ENCODE measurements at places on chromosomes 12 and 14.

DNA sequence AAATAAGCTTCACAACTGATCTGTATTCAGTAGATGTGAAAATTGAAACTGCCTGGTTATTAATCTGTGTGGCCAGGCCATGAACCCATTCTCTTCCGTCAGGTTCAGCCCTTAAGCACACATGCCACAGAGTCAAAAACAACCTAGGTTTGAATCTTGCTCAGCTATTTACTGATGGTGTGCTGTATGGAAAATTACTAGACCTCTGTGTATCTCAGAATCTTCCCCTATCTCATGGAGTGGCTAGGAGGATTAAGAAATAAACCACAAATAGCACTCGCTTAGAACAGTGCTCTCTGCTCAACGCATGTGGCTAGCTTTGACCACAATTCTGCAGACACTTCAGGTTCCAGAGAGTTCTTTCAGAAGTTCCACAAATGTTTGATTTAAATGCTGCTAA, 240.7 kb upstream of the PLEKHG7 start:
- peak; percentile 61 for DNase-seq

- no peak for DNase-seq
Measured at GRCh38 chr14:38994731-38995130, 108.3 kb downstream of the SEC23A start.

DNA sequence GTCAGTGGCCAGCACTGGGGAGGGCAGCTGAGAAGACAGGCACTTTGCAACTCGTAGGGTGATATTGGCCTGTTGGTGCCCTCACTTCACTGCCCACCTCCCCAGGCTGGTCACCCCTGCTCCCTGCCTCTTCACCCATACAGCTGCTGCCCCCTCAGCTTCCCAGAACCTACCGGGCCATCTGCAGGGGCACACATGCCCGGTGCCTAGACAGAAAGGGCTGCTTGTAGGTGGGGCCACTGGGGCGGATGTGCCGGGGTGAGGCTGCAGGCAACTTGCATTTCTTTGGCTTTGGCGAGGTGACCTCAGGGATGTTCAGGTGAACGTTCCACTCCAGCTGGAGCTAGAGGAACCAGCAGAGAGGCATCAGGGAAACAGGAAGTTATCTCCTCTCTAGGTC, 17.2 kb downstream of the FAM186B start:
- DNase-seq = no peak

GRCh38 chr14:89164168-89165073, 252.6 kb downstream of the FOXN3 start:
- no peak for DNase-seq

- no peak for DNase-seq
Measured at GRCh38 chr12:64044191-64044590, 177.9 kb downstream of the KICS2 start.

GRCh38 chr12:38508246-38508645, 191.7 kb downstream of the ALG10B start:
- no peak for DNase-seq

DNA sequence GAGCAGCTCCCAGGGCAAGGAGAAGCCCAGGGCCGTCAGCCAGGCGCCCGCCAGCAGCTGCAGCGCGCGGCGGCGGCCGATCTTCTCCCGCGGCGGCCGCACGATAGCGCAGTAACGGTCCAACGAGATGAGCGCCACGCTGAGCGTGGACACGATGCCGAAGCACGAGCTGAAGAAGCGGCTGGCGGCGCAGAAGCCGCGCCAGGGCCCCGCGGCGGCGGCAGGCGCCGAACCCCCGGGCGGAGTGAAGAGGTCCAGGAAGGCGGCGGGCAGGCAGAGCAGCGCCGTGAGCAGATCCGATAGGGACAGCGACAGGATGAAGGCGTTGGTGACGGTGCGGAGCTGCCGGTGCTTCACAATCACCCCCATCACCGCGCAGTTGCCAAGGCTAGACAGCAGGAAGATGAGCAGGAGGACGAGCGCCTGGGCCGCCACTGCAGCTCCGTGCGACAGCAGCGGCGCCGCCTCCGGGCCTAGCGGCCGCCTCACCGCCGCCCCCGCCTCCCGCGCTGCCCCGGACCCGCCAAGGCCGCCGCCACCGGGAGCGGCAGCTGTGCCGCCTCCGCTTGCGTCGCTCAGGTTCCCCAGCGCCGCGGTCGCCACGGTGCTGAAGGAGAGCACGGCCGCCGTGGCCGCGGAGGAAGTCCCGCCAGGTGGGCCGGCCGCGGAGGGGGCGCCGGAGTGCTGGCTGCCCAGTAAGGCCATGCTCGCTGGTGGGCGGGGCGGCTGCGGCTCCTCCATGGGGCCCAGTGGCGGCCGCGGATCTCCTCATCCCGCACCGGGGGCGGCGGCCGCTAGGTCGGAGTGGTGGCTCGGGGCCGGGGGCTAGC, 479 bp downstream of the GPR135 start:
- no peak for DNase-seq

GRCh38 chr12:52125476-52125900, 46.0 kb downstream of the SMIM41 start:
- no peak for DNase-seq

DNA sequence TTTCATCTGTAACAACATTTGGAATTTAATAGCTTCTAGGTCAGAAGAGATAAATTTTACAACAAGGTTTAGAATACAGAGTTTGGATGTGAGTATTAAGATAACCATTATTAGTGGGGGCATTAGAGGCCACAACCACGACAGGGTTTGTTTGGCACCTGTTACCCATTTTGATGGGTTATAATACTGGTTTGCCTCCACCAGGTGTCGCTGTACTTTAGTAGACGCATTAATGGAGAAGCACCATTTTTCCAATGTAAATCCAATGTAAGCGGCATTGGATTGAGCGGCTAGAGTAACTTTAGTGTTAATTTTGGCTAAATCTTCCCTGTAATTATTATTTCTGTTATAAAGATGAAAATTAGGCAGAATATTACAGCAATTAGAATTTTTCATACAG, 136.2 kb downstream of the SLCO1B3 start:
- peak; percentile 24 for DNase-seq

- no peak for DNase-seq
Measured at GRCh38 chr14:55851961-55852360, 266.2 kb upstream of the PELI2 start.

DNA sequence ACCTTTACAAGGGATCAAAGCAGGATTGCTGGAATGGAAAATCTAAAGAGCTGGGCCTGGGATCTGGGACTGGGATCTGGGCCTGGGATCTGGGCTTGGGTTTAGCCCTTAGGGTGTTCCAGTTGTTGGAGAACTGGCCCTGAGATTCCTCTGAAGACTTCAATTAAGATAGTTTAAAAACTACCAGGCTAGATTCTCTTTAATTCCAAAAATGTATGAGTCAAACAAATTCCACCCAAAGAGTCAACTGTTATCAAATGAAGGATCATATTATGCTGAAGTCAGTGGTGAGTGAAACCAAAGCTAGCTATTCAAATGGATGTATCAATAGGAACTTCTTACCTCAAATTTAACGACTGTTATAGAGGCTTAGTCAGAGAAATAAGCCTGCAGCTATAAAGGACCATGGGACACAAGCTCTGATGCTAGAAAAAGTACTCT, 40.5 kb downstream of the LIMA1 start:
- DNase-seq = no peak

DNA sequence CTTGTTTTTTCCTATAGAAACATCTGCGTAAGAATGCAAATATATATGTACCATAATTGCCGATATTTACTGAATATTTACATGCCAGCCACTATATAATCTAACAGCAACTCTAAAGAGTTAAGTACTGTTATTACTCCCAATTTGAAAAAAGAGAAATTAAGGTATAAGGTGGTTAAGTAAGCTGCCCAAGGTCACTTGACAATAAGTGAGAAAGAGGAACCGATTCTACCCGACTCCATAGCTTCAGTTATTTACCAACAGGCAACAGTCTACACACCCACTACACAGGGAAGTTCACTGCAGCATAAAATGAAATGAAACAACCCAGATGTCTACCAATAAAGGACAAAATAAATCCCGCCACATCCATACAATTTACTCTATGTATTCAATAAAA, 1.1 kb downstream of the MIS18BP1 start:
- peak; percentile 86 for DNase-seq

DNA sequence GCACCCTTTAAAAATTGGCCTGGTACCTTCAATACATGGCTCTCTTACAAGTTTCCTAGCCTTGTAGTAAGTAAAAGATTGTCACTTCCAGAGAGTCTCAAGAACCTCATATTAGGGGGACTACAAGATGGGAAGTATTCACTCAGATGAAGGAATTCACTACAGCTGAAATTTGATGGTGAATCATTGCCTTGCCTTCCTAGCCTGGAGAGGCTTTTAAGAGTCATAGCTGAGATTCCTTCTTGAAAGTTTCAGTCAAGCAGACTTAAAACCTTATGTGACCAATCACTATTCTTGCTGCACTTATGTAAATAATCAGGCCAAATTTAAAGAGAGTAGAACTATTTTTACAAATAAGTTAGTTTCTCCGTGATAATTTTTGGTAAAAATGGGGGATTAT, 451.6 kb downstream of the TRHDE start:
- no peak for DNase-seq

DNA sequence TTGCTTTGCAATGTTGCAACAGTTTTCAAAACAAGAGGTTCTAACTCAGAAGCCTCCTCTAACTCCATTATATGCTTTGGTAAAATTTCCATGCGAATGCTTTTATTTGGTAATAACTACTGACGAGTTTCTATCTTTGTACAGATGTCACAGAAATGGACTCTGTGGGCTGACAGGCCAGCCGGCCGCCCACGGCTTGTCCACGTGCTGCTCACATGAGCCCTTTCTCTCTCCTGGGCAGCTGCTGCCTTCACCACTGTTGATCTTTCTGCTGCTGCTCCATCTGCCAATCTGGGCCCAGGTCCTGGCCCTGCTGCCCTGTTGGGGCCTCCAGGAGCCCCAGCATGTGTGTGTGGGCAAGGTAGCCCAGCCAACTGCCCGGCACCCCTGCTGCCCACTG, 168.2 kb upstream of the TMEM132C start:
- no peak for DNase-seq

DNA sequence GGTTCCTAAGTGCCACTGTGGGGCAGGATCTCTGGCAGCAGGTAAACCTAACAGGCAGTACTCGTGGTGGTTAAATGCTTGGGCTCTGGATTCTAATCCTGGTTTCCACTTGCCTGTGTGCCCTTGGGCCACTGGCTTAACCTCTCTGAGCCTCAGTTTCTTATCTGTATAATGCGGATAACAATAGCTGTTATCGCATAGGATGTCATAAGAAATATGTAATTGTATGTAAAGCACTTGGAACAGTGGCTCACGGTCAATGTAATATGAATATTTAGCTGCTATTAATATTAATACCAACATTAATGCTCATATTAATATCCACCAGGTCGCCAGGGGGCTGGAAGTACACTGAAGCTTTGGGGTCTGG, 16.8 kb downstream of the FOXN4 start:
- no peak for DNase-seq

DNA sequence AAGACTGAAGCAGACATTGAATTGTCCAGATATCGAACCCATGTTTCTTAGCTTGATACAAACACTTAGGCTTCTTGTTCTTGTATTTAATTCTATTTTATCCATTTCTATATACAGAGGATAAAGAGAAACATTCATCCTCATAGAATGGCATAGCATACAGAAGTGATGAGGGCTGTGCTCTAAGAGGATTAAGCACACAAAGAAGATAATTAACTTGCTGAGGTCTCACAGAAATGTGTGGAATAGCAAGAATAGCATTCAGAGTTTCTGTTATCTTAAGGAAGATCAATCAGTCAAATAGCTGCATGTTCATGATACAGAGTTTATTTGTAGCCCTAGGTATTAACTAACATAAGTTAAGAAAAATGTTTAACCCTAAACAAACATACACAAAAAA, 27.3 kb upstream of the STRAP start:
- no peak for DNase-seq

DNA sequence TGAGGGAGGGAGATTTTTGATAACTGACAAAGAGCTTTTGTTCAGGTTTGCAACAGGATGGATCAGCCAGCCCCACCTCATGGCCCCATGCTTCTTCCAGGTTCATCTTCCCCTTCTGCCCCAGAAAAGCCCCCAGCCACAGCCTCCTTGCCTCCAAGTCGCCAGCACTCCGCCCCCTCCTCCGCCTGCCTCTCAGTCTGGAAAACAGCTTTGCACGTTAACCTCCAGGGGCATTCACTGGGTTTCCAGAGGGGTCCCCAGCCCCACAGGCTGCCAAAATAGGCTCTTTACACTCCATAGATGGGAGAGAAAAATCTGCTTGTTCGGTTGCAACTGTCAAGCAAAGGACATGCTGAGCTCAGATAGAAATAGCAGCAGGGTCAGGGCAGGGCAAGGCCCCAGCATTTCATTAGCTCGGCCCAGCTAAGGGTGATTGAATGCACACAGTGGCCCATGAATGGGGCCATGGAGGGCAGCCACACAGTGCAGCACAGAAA, 253.6 kb downstream of the ZFP36L1 start:
- no peak for DNase-seq

- peak; percentile 77 for DNase-seq
Measured at GRCh38 chr12:111316671-111317070, 52.2 kb downstream of the PHETA1 start.

DNA sequence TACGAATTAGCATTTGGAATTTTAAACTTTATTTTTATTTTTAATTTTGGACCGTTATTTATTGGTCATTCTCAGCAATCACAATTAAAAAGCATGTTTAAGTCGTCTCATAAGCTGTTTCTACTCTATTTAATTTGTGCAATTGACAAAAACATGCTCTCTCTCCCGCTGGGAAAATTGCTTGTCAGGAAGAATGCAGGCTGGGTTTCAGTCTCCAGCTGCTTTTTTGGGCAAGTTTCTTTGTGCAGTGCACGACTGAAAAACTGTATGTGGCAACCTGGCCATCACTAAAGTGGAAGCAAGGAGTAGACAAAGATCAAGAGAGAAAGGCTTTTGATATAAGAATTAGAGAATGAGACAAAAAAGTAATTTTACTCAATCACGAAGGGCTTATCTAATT, 941.5 kb upstream of the MDGA2 start:
- no peak for DNase-seq

- DNase-seq = no peak
Measured at GRCh38 chr12:119008691-119009221, 27.4 kb downstream of the SRRM4 start.

DNA sequence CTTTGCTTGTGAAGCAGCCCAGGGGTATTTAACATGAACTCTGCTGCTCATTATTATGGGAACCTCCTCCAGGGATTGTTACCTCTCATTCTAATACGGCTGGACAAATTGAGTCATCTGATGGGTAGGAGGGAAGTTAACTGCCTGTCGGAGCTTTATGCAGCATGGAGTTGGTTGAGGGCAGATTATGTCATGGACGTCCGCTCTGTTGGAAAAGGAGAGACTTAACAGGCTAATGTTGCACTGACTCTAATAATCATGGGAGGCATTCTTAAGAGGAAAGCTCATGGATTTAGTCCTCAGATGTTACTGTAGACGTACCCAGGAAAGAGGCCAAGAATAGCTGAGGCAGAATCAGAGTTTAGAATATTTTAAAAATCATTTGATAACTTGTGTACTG, 9.9 kb downstream of the POP5 start:
- no peak for DNase-seq

GRCh38 chr12:5898874-5899273, 46.2 kb downstream of the ANO2 start:
- DNase-seq = no peak
